ENCODE measurements at places on chromosomes 2 and 18.

DNA sequence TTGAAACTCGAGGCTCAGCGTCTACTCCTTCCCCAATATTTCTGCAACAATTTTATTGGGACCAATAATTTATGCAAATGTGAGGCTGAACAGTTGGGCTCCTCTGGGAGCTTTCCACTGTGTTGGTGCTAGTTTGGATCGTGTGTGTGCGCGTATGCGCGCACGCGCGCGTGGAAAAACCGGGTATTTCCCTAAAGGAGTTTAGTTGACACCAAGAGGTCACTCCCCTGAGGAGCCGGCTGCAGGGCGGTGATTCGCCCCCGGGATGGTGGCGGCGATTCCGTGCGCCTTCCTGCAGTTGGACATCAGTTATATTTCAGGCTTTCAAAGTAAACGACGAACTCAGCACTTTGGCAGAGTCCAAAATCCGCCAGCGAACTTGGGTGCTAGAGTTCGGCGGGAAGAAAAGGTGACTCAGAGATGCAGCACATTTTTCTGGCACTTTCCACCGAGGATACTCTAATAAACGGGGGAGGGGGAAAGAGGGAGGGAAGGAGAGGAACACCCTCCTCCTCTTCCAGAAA, 186.5 kb upstream of the FANCL start:
- peak; percentile 12 for DNase-seq

DNA sequence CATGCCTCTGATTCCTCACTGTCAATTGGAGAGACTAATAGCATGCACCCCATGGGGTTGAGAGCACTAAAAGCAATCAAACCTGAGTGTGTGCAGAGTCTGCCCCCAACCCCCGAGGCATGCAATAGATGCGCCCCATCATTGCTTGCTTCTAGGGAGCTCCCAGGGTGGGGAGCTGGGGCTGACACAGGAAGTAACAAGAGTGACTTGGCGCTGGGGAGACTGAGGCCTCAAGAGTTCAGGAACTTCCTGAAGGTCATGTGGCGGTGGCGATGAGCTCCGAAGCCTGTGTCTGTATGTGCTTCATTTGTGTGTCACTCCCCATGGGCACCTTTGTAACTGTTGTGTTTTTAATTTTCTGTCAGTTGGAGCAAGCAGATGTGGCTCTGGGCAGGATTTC, 61.2 kb downstream of the CTIF start:
- no peak for DNase-seq

DNA sequence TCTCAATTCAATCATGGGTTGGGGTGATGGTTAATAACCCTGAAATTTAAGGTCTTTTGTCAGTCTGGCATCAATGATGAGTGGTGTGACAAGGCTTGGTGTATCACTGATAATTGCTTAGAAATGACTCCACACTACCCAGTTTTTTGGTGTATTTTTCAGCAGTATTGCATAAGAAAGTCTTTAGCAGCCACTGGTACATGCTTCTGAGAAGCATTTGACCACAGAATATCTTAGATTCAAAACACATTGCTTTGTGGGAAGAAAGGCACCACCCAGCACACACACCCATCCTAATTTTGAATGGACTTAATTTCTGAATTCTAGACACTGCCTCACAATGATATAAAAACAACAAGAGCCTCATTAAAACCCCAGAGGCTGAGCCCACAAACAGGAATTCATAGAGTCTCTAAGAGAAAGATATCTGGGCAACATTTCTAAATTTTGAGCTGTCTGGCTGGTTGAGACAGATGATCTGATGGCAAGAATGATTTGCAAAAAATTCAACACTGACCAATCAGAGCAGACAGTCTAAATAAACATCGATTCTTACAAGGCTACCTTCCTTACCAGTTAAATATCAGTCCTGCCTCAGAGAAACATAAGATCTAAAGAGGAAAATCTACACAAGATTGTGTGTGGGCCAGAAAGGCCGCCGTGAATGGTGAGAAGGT, 114.7 kb upstream of the CYP1B1 start:
- no peak for DNase-seq

- DNase-seq, result no peak
These were observed 132.4 kb downstream of the CYP26B1 start for GRCh38 chr2:72015266-72015665.

- DNase-seq, result no peak
These were observed 7.2 kb upstream of the KCNK3 start for GRCh38 chr2:26685341-26685740.

GRCh38 chr2:174599310-174599921, 1.8 kb upstream of the WIPF1 start:
- DNase-seq, result no peak

- no peak for DNase-seq
These were observed 312.9 kb downstream of the MTX2 start for GRCh38 chr2:176582176-176582575.

- DNase-seq, result no peak
These were observed 42.1 kb downstream of the TOGARAM2 start for GRCh38 chr2:29023188-29023587.

DNA sequence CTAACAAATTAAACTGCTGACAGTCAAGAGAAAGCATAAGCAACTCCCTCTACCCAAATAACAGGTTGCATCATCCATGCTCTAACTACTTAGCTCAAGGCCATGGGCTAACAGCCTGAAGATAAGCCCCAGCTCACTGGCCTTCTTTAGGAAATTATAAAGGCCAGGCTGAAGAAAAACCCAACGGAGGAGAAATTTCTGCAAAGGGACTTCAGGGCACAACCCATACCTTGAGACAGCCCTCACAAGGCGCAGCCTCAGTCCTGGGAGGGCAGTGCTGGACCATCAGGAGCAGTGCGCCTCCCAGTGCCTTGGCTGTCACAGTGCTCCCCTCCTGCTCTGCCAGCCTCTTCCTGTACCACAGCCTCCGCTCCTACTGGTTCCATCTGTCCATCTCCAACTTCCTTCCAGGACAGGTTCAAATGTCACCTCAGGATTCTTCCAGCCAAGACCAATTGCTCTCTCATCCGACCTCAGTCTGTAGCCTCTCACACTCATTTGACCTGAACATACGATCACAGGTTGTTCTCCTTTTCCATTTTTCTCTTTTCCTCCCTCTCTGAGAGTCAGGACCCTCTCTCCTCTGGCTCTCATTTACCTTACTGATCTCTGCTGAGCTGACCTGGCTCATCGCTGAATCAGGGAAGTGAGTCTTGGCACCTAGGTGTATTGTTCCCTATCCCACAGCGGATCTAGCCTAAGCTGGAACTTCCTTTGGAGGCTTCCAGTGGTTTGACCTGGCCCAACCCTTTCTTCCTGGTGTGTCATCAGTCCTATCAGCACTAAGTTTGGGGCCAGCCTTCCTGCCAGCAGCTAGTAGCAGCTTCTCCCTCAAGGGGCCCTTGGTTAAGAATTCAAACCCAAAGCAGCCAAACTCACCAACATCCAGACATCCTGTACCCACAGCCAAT, 1.9 kb downstream of the MCFD2 start:
- DNase-seq, result no peak

- no peak for DNase-seq
These were observed 43.4 kb downstream of the COLEC12 start for GRCh38 chr18:457140-457519.

DNA sequence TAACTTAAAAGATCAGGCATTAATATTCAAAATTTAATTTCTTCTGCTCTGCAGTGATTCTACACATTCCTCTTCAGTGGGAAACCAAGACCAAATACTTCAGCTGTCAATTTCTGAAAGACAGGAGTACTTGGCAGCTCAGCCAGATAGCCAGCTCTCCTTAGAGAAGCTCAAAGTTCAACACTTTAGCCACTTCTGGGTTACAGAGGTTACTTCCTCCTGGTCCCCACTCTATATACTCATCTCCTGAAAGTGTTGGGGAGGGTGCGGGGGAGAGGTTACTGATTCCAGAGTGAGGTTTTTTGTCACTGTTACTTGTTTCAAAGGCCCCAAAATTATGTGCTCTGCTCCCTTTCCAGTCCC, 4.1 kb downstream of the CYTIP start:
- no peak for DNase-seq

- DNase-seq, result no peak
These were observed 93.2 kb downstream of the LRRTM4 start for GRCh38 chr2:77428946-77429345.

GRCh38 chr2:10524341-10524740, 76.2 kb upstream of the ODC1 start:
- no peak for DNase-seq

DNA sequence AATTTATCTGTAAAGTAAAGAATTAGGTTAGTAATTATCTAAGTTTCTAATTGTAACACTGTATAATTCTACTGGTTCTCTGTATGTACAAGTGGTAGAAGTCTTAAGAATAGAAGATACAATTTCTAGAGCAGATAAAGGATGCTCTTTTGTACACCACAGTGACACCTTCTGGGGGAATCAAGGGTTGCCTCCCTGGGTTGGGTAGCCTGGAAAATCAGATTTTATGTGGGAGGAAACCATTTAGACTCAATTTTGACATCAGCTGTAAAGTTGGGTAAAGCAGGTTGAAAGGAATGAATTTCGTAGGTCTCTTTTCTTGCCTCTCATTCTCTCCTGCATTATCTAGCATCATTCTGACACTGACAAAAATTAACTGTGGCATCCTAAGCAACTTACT, 354.8 kb downstream of the DCC start:
- DNase-seq, result no peak

- DNase-seq, result no peak
These were observed 28.7 kb upstream of the IL1RL1 start for GRCh38 chr2:102282678-102283091.

DNA sequence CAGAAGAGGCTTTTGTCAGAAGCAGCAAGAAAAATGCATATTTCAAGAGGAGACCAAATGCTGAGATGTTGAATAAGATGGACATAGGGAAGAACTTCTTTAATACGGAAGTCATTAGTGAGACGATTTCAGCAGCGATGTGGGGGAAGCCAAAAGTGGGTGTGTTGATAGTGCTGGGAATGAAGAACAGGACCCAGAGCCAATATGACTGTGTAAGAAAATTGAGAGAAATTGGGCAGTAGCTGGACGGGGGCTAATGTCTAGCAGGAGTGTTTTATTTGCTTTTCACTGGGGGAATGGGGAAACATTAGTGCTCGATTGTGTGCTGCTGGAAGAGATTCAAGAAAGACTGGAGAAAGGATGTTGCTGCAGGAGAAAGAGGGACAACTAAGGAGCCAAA, 788.7 kb upstream of the KLHL29 start:
- no peak for DNase-seq

DNA sequence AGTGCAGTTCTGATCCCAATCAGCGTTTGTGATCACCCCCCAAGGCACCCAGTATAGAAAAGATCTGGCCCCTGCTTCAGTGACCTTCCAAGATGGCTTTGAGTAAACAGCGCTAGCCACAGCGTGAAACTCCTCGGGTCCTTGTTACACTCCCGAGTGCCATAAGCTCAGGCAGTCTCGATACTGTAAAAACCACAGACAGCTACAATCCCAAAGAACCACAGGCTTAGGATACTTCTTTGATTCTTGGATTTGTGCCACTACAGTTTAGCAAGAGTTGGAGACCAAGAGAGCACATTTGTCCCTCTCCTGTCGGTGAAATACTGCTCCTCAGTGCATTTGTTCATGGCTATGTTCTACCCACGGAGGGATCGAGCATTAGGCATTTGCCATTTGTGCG, 352.5 kb upstream of the ZNF521 start:
- no peak for DNase-seq

GRCh38 chr18:42296723-42297122, 341.7 kb downstream of the PIK3C3 start:
- DNase-seq, result no peak

GRCh38 chr18:44771572-44771955, 90.9 kb downstream of the SETBP1 start:
- no peak for DNase-seq

GRCh38 chr18:12747530-12748315, 44.9 kb downstream of the PSMG2 start:
- DNase-seq, result no peak

DNA sequence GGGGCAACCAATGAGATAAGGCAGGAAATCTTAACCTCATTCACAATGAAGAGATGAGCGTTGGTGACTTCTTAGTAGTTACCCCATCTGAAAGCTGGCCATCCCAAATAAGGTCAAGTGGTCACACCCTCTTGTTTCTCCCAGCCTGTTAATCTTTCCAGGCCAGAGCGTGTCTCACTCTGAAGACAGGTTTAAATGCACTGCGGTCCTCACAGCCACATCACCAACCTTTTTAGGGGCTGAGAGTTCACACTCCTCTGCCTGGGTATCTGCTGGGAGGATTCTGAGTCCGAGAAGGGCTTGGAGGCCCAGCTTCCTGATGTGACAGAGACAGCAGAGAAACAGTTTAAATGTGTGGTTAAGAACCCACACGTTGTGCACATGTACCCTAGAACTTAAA, 13.3 kb upstream of the CNGA3 start:
- DNase-seq, result no peak

DNA sequence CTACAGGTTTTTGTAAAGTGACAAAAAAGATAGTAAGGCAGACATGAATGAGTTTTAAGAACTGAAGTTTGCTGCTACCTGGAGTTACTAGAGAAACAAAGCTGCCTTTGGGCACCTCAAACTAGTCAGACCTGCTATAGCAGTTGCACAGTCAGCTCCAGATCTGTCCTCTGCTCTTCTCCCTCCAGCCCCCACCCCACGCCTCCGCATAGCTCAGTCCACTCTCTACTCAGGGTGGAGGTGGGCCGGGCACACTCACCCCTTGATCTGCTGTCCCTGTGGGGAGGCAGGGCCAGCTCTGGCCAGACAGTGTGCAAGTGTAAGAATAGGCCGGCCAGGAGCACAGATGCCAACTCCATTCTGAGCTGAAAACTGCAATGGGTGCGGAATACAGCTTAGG, 4.1 kb downstream of the SERTAD2 start:
- DNase-seq, result no peak

DNA sequence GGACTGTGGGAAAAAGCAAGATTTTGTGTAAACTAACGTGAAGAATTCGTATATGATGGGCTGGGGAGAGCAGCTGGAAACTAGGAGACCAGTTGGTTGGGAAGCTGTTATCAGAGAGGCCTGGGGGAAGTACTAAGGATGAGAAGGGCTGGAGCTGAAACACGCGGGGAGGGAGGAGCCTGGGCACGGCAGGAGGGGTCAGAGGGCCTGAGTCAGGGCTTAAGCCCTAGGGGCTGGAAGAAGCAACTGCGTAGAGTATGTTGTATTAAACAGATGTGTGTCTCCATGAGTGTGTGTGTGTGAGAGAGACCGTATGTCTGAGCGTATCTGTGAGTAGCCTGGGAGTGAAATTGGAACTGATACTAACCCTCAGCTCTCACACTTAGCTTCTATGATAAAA, 8.4 kb downstream of the POMC start:
- no peak for DNase-seq

DNA sequence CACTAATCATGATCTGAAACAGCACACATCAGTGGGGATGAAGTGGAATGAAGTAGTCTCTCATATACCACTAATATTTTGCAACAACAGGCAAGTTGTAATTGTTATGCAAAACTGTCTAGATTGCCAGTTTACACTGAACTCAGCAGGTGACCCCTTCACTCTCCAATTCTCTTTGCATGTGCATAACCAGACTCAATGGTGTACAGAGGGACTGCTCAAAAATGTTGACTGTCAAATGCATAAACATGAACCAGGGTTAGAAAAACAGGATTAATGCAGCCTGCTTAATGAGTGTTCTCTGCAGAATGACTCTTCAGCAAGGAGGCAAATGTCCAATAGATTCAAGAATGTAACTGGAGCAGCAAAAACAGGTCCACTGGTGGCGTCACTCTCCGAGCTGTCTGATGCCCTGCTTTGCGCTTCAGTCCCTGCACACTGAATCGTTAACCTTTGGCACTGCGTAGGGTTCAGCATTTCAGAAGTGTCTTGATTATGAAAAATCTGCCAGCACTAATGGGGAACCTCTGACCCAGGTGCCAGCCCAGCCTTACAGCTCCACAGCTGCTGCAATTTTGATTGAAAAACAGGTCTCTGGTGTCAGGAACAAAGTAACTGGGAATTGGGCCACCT, 209.3 kb downstream of the TDRD15 start:
- no peak for DNase-seq

- no peak for DNase-seq
These were observed 44.2 kb upstream of the DSC1 start for GRCh38 chr18:31206787-31207381.
